ENCODE measurements at places on chromosomes 4 and X.

DNA sequence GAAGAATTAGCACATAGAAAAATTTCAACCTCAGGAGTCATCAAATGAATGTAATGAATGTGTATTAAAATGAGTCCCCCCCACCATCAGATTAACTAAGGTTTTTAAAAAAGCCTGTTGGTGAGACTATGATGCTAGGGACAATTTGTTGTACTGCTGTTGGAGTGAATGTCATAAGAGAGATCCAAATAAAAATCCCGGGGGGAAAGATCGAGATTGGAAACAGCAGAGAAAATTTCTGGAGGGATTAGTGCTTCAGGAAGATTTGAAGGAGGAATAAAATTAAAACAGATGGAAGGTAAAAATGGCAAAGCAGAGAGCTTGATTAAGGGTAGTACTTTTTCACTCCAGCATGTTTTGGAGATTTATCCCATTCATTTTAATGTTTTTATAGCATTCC, 25.9 kb upstream of the SFRP2 start:
- no peak for DNase-seq

DNA sequence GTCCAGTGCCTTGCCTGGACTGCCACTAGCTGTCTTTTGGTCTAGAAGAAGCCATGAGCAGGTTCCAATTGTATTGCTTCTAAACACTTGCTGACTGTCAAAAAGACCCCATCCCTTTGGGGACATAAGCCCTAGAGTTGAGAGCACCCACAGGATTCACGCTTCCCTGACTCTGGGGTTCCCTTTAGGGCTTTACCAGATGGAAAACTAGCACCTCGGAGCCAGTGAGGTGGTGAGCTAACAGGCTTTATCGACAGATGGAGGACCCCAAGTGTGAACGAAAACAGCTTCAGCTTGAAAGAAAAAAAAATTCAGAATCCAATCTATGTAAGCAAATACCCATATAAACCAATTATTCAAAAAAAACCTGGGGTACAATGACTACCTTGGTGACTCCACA, 90.8 kb downstream of the NAA11 start:
- DNase-seq, result no peak

- DNase-seq, result no peak
These were observed 520.0 kb downstream of the ANKRD50 start for GRCh38 chr4:124192544-124192943.

- no peak for DNase-seq
These were observed 151.2 kb upstream of the GATB start for GRCh38 chr4:151911970-151912369.

DNA sequence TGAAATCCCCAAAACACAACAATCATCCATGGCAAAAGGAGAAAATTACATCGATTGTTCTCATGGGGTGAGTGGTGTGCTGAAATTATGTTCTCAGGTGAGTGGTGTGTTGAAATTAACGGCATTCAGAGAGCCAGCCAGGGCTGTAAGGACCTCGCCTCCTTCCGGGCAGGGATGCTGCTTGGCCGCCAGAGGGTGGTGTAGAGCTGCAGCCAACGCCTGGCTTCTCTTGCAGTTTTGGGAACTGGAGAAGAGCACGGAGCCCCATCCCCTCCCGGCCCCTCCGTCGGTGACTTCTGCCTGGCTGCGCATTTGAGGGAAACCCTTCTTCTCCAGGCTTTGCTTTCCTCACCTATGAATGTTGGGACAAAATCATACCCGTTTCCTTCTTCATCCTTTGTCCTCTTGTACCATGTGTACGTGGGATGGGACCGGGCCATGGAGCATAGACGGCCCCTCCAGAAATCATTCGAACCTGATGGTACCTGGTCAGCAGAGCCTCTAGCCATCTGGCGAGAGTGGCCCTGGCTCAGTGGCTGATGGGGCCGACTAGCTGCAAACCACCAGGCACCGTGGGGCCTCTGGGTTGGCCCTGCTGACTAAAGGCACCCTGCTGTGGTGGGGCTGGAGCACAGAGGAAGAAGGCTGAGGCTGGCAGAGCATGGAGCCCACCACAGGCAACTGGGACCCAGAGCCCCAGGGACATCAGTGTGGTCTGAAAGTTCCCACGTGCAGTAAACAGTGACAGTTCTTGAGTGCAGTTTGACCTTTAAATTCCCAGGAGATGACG, 28.4 kb downstream of the TRMT44 start:
- DNase-seq, result no peak

DNA sequence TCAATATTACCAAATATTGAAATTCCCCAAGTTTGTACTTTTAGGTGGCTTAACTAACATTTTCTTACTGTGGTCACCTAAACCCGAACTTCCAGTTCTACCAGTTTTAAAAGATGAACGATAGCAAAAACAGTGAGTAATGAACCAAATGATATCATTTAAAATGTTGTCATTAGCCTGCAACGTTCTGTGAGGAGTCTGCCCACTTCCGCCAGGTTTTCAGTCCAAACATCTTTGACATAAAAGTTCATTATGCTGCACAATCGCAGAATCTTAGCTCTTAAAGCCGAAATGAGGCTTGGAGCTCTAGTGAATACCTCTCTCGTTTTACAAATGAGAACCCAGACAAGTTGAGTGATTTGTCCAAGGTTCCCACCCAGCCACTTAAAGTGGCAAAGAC, 762 bp downstream of the PIGA start:
- DNase-seq, result no peak

- no peak for DNase-seq
These were observed 38.1 kb upstream of the ATXN3L start for GRCh38 chrX:13357925-13358324.

GRCh38 chr4:99696801-99697200, 39.2 kb upstream of the C4orf54 start:
- DNase-seq, result no peak

DNA sequence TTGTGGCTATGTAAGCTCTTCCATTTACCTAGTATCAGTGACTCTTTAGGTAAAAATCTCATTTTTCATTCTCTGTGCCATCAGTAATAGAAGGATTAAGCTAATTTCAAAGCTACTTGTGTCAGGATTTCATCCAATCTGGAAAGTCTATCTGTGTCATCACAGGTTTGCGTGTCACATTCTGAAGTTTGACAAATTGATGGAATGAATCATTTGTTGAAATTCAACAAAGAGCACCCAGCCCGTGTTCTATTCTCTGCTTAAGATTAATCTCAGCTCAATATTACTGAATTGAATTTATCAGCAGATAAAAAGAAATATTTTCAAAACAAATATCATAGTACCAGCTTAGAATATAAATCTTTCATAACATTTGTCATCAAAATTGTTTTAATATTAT, 35.8 kb downstream of the LANCL3 start:
- no peak for DNase-seq

GRCh38 chr4:162164906-162165510, 1.2 kb upstream of the FSTL5 start:
- no peak for DNase-seq

DNA sequence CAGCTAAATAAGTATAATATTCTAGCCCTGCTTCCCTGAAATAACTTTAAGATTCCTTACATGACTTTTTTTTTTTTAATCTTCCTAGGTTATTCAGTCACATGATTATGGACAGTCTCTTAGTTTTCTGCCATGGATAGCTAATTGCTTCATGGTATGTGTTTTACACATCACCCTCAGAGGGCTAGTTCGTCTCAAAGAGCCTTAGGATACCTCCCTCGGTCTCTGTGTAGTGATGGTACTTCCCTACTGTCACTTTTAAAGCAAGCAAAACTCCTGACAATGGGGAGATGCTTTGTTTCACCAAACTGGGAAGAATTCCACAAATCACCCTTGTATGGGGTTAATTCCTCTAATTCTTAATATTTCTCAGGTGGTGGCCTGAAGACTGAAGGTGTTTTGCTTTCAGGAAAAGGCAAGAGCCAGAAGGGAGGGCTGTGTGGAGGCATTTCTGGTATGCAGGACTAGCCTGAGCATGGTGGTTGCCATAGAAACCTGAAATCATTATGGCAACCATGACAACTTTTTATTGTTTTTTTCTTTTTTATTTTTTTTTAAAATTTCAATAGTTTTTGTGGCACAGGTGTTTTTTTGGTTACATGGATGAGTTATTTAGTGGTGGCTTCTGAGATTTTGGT, 70.4 kb downstream of the BEX3 start:
- no peak for DNase-seq

- no peak for DNase-seq
These were observed 1.4 kb upstream of the EMCN start for GRCh38 chr4:100519205-100519604.

DNA sequence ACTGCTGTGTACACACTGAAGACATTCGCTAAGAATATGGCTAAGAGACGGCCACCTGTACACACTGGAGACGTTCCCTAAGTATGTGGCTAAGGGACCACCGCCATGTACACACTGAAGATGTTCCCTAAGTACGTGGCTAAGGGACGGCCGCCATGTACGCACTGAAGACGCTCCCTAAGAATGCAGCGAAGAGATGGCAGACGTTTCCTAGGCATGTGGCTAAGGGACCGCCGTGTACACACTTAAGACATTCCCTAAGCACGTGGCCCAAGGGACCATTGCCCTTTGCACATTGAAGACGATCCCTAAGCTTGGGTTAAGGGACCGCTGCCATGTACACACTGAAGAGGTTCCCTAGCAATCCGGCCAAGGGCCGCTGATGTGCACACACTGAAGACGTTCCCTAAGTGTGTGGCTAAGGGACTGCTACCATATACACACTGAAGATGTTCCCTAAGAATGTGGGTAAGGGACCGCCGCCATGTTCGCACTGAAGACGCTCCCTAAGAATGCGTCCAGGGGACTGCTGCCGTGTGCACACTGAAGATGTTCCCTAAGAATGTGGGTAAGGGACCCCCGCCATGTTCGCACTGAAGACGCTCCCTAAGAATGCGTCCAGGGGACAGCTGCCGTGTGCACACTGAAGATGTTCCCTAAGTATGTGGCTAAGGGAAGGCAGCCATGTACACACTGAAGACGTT, 36.7 kb downstream of the DHRSX start:
- no peak for DNase-seq

GRCh38 chrX:104183685-104184084, 17.4 kb downstream of the FAM199X start:
- no peak for DNase-seq

- DNase-seq, result no peak
These were observed 45.2 kb downstream of the MAGEB17 start for GRCh38 chrX:16212436-16212835.

- DNase-seq, result no peak
These were observed 145.1 kb downstream of the STPG2 start for GRCh38 chr4:97998203-97998602.

DNA sequence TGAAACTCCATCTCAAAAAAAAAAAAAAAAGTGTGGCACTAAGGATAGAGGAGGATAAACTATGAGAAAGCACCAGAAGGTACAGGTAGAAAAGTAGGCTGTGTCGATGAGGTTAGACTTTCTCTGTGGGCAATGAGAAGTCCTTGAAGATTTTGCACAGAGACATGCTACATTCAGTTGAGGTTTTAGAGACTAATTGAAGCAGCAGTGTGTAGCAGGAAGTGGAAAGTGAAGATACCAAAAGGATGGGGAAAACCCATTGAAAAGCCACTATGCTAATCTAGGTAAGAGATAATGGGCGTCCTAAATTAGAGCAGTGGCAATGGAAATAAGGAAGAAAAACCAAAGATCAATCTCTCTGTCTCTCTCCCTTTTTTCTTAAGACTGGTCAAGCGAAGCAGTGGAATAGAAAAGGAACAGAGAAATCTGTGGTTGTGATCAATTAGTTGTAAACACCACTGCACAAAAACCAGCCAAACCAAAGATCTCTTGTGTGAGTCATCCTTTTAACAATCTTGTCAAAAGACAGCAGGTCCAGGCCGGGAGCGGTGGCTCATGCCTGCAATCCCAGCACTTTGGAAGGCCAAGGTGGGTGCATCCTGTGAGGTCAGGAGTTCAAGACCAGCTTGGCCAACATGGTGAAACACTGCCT, 3.5 kb downstream of the SPINK2 start:
- DNase-seq, result no peak

- no peak for DNase-seq
These were observed 793 bp downstream of the ARSJ start for GRCh38 chr4:113978561-113979147.

DNA sequence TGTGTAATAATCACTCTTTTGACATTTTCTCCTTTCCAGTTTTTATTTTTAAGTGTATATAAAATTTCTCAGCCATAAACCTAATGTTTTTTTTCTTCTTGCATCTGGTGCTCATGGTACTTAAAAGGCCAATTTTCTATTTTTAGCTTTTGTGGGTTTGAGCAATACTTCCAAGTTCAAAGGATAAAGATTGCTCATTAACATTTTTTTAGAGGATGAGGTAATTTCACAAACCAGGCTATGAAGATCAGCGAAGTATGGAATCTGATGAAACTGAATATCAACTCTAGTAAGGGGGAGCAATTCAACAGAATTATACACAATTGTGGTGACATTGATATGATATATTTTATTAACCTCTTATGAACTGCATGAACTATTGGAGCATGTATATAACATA, 25.8 kb upstream of the KLHL34 start:
- no peak for DNase-seq

DNA sequence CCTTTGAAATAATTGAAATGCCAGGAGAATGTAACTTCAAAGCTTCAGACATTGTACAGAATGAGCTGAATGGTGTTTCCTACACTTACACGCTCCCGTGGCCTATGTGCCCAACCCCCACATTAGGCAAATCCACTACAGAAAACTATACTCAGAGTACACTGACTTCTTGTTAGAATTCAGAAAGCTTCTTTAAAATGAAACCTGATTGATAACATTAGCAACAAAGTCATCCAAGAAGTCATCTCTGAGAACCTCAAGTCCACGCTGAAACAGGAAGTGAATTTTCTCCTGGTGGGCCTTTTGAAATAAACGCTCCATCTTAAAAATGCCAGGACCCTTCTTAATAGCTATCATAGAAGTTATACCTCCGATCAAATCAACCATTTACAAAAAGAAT, 136.3 kb downstream of the TSPAN5 start:
- no peak for DNase-seq

DNA sequence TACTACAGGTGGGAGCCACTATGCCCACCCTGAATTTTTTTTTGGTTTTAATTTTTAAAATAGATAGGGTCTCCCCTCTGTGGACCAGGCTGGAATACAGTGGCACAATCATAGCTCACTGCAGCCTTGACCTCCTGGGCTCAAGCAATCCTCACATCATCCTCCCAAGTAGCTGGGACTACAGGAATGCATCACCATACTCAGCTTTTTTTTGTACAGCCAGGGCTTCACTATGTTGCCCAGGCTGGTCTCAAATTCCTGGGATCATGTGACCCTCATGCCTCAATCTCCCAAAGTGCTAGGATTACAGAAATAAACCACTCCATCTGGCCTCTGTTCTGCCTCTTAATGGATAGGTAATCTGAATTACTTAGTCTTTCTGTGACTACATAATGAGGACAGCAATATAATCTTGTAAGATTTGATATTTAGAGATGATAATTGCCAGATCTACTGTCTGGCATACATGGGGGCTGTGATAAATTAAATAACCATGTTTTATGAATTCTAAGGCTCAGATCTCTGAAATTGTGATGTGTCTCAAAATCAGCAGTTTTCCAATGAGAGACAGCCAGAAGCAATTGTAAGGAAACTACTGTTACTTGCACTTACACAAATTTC, 26.7 kb downstream of the PDS5A start:
- no peak for DNase-seq

GRCh38 chr4:93444860-93445259, 383.7 kb upstream of the ATOH1 start:
- DNase-seq, result no peak
